ENCODE measurements at places on chromosomes 7 and 10.

DNA sequence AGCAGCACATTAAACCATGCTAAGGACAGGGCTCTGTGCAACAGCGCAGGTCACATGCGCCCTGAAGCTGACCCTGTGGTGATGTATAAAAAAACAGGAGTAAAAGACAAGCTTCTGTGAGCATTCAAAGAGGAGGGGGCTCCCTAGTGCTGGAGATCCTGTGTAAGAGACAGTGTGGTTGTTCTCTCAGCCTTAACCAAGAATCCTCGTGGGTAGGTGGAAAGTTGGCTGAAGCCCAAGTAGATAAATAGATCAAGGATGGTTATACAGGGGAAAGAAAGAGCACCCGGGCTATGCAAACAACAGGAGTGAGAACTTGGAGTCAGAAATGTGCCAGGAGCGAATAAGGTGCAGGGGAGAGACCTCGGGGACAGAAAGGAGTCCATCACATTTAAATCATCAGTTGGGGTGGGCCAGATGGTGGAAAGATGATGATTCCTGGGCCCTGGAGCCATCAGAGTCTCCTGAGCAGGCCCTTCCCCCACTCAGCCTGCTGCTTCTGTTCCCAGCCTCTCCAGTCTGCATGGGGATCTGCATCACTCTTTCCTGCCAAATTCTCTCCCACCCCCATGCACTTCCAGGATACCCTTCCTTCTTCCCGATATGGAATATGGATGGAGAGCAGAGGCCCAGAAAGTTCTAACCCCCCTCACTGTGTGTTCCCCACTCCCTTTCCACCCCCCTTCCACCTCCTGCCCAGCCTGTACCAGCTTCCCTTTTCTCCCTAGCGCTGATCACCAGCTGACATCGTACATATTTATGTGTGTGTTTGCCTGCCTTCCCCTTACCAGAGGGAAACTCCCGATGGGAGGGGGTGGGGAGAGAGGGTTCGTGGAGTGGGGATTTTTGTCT lies 78.1 kb upstream of the PRR15 start:
- no peak for DNase-seq

- no peak for DNase-seq
Measured at GRCh38 chr7:137890449-137890921, 43.7 kb upstream of the DGKI start.

GRCh38 chr7:46424934-46425333 lies 503.9 kb upstream of the IGFBP3 start:
- no peak for DNase-seq

DNA sequence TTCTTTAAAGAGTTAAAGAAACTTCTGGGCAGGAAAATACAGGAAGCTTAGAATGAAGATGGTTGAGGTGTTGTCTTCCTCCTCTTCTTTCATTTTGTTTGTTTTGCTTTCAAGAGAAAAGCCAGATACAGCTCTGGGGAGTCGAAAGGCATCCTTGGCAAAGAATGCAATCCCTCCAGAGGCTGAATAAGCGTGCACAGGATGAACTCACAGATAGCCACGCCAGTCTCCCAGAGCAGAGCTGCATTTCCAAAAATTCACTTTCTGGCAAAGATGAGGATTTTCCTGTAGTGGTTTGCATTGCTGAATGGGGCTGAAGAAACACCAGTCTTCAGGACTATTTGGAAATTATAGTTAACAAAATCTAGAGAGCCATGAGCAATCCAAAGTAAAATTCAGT lies 336.4 kb downstream of the NRG3 start:
- DNase-seq, result no peak

Data from BJ (cell line).